Neural progenitor cell (in vitro differentiated cells): ENCODE measurements at places on chromosomes 13 and 19.

DNA sequence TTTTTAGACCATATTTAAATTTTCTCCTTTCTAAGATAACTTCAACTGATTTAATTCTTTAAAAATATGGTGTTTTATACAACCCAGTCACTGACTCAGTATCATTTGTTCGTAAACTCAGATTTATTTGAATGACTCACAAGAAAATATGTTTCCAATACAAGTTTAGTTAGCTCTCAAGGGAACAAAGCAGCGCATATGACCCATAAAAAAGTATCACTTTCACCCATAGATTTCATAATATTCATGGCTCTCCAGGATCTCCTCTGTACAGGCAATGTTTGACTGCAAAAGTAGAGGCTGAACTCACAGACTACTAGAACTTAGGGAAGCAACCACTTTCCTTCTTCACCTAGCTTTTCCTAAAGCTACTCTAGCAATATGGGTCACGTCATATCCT is 405.6 kb upstream of the PCDH9 start:
- DNase-seq, result no peak

- peak; percentile 30 for DNase-seq
Observed at GRCh38 chr13:68232351-68233130, 1002.4 kb upstream of the PCDH9 start.

DNA sequence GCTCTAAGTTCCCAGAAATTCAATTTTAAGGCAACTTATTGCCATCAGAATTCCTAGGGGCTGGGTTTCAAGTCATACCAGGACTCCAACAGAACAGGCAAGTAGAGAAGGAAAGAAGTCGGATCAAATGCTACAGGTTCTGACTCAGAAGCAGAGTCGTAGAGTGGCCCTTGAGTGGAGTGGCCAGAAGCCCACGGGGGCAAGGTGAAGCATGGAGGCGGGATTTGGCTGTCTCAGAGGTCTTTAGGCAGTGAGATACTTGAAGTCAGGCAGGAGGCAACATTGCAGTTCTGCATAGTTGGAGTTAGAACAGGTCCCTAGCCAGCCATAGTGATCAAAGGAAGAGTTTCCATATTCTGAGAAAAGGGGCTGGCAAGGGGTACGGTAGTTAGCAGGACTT is 111.6 kb downstream of the NHLRC3 start:
- DNase-seq, result no peak

DNA sequence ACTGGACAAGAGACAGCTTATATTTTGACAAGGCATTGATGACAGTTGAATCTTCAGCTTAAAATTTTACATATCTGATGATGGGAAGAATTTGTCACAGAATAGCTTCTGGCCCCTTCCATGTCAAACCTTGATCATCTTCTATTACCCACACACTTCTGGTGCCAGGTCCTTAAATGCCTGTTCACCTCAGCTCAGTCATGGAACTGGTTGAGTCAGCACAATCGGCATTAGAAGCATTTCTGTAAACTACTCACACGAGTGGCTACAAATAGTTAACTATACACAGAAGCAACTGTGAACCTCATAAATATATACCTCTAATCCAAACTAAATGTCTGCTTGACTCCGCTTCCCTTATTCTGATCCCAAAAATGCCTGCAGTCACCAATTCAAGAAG is 161.2 kb downstream of the FOXO1 start:
- no peak for DNase-seq

DNA sequence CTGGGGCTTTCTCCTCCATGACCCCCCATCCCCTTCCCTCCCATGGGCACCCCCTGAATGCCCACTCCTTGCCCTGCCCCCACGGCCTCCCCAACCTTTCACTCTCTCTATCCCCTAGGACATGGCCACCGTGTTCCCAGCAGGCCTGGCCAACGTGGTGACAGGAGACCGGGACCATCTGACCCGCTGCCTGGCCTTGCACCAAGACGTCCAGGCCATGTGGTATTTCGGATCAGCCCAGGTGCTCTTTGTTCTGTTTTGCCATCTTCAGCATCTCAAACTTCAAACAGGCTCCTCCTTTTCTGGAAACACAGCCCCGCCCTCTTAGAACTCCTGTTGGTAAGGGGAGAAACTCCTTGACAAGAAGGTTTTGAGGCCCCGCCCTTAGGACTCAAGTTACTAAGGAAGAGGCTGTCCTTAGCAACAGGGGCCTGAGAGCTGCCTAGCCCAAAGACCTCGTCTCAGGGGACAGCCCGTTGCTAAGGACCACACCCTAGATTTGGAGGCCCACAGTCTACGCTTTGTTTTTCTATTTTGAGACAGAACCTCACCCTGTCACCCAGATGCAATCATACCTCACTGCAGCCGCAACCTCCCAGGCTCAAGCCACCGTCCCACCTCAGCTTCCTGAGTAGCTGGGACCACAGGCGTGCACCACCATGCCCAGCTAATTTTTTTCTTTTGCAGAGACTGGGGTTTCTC is 5.1 kb upstream of the FLT3LG start:
- DNase-seq, result peak; percentile 94

- peak; percentile 15 for DNase-seq
Observed at GRCh38 chr13:28355046-28355821, 139.7 kb downstream of the FLT1 start.

- no peak for DNase-seq
Observed at GRCh38 chr13:105573136-105573535, 962.3 kb downstream of the EFNB2 start.
